ENCODE measurements at places on chromosomes 12 and 14.
A peak's percentile ranks its signal among the peaks of the same experiment; 100 is the strongest.

DNA sequence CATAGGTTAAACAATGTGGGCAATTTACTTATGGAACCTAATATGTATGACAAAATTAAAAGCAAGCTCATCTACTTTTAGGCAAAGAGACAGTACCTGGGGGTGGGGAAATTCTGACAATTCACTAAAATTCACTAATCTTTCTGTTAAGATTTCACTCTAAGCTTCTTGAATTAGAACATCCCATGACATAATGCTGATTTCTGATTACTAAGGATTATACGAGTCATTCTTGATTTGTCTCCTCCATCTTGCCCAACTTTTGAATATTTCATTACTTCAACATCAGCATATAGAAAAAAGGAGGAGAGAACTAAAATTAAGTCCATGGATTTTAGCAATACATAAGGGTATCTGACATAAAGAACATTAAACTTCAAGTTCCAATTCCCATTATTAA, 2.4 kb downstream of the CEP83 start:
- DNase-seq, result peak; percentile 6

DNA sequence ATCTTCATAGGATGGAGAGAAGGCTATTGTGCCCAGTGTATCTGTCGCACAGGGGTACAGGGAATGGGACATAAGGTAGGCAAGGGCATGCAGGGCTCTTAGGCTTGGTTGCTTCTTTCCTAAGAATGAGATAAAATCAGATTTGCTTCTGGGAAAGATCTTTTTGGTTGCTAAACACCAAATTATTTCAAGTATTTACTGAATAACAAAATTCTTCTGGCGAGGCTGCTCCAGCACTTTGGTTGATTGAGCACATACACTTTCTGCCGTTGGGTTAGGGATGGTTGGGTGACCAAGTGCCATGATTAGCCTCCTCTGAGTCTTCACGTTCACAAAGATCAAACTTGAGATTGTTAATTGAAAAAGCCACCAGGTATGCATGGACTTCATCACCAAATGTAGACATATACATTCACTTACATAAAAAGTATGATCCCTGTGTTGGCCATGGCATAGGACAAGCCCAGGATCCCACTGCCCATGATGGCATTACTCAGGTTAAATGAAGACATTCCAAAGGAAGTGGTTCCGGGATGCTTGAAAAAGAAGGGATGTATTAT, 38.2 kb downstream of the SLC38A4 start:
- peak; percentile 57 for DNase-seq

DNA sequence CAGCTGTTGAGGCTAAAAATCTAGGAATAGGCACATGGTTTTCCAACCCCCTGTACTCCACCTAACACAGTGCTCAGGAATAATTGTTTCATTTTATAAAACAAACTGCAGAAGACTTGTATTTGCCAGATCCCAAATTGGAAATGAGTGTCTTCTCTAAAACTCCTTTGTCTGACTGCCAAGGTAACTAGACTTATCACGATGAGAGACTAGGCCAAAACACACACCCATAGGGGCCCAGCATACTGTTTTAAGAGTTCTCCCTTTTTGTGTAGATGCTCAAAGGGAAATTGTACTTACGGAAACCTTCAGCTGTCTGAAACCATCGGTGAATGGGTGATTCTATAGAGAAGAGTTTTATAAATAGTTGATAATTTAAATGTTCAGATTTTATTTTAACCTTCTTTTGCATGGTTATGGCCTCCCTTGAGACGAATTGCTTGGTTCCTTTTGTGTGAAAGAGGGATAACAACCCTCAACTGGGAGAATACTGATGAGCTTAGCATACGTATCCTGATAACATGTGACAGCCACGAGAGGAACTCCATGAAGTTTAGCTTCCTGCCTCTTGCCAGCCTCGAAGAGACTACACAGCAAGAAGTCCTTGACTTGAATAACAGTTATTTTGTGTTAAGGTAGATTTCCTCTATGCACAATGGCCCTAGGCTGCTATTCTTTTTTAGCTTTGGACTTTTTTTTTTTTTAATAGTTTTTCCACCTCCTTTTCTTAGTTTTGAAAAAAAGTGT, 103.3 kb downstream of the PELI2 start:
- DNase-seq, result no peak

GRCh38 chr12:93524386-93525133, 47.9 kb upstream of the SOCS2 start:
- DNase-seq, result no peak

- no peak for DNase-seq
These were observed 473.9 kb downstream of the BCL11B start for GRCh38 chr14:98798099-98798498.

- DNase-seq, result no peak
These were observed 3.7 kb downstream of the MYH6 start for GRCh38 chr14:23404331-23404900.

DNA sequence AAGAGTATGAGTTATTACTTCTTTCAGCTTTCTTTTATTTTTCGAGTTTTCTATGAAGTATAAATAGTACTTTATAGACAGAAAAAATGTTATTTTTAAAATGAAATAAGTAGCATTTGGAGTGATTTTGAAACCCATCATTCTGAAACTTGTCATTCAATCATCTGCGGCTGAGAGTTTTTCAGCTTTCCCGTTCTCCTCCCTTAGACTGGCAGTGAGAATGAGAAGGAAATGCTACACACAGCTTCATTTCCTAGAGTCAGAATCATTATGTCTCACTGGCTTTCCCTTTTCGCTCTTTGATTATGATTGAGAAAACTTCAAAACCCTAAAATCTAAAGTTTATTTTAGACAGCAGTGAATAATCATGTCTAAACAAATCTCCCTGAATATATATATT, 33.7 kb upstream of the GNPNAT1 start:
- DNase-seq, result no peak

GRCh38 chr14:64786296-64787149, 82.3 kb downstream of the PLEKHG3 start:
- DNase-seq, result no peak

- DNase-seq, result peak; percentile 90
These were observed at the start of gene MAPK1IP1L for GRCh38 chr14:55051423-55052268. TSS of gene MAPK1IP1L (plus strand) at chr14:55051647. CDS start at chr14:55061684, 10,037 bp downstream.

GRCh38 chr14:77183896-77184295, 2.3 kb downstream of the TMEM63C start:
- no peak for DNase-seq

DNA sequence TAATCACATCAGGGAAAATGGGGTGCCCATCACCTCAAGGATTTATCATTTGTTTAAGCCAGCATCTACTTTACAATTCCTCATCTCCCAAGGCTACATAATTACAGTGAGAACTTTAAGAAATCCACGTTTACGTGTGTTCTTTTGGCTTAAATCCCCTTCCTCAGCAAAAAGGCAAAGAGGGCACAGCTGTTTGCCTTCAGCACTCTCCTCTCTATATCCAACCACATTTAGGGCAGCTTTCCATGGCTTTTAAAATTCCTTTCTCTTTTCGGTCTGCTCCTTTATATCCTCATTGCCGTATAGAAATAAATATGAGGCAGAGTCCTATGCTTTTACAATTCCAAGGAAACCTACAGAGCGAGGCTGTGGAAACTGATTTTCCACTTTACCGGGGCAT, 175.9 kb downstream of the EMP1 start:
- no peak for DNase-seq

DNA sequence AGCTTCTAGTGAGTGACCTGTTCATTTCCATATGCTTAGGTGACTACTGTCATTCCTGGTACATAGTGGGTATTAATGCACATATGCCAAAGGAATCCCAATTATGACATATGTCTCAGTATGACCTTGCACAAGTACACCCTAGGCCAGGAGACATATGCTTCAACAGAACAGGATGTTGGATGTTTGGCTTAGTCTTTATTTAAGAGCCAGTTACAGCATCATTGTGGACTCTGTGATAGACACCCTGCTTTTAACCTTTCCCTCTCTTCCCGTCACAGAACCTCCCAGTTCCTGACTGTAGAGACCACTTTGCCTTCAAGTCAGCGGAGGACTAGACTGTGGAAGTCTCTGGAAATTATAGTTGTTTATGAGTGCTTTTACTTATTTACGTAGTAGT, 72.9 kb downstream of the DAAM1 start:
- DNase-seq, result no peak

GRCh38 chr14:102833341-102833740, 56.1 kb downstream of the TRAF3 start:
- DNase-seq, result no peak

GRCh38 chr12:62575036-62575435, 108.4 kb downstream of the MON2 start:
- DNase-seq, result no peak

DNA sequence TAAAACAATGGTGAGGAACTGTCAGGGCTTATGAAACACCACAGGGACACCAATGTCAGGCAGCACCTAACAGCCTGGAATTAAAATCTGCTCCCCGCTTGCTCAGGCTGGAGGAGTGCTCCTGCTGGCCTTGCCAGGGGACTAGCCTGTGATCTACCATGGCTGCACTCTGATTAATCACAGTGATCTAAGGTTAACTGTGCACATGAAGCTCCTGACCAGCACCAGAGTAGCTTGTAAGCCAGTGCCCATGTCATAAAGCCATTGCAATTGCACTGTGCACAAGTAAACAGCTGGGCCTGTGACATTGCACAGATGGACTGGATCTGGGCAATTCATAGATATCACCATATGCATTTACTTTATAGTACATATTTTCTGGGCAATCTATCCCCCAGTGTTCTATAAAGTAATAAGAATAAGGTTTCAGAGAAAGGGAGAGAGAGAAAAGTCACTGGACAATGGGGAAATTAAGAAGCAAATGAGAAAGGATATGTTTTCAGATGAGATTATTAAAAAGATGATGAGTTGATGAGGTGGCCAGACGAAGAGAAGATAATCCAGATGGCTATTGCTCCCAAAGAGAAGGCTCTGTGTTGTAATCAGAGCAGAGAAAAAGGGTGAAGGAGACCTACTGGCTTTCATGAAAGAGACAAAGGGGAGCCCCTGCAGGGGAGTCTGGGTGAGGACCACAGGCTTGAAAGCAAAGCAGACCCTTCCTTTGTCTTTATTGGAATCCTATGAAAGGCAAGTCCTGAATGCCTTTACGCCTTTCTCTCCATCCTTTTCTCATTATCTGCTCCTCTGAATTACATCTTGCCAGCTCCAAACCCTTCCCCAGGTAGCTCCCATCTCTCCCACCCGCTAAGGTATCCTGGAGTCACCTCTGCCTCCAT, 145.8 kb downstream of the SLC38A6 start:
- DNase-seq, result no peak

GRCh38 chr12:50051101-50051806, 6.1 kb upstream of the ASIC1 start:
- DNase-seq, result no peak

- DNase-seq, result peak; percentile 83
These were observed 790 bp upstream of the GPR19 start for GRCh38 chr12:12696562-12697383.

DNA sequence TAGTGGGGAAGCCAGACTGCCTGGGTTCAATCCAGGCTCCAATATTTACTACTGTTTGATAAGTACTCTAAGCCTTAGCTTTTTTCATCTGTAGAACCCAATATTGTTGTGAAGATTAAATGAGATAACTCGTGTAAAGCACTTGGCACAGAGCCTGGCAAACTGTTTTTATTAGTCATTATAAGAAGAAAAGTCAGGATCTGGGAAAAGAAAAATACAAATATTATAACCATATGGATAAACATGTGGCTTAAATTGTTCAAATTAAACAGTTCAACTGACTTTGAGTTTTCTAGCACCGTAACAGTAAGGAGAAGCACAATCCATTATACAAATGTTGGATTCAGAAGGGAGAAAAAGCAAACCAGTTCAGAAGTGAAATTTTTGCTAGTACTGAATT, 22.0 kb upstream of the CDK17 start:
- DNase-seq, result peak; percentile 78

DNA sequence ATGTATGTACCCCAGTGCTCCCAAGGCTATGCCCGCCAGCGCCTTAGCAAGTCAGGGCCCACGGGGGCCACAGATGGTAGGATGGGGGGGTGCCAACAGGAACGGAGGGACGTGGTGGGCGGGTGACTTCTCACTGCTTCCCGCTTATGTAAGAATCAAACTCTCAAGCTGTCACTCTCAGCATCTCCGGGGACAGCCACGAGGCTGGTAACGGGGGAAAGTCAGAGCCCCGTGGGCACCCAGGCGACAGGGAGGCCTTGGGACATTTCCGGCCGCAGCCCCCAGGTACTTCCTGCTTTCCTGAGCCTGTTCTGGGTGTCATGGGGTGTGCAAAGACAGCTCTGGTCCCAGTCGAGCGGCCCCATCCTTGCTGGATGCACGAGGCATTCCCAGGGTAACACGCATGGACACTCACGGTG, 59.3 kb downstream of the TESC start:
- no peak for DNase-seq

GRCh38 chr12:123982269-123982668, 9.3 kb downstream of the ZNF664 start:
- no peak for DNase-seq

- DNase-seq, result no peak
These were observed 489 bp upstream of the EML5 start for GRCh38 chr14:88793259-88793625.

DNA sequence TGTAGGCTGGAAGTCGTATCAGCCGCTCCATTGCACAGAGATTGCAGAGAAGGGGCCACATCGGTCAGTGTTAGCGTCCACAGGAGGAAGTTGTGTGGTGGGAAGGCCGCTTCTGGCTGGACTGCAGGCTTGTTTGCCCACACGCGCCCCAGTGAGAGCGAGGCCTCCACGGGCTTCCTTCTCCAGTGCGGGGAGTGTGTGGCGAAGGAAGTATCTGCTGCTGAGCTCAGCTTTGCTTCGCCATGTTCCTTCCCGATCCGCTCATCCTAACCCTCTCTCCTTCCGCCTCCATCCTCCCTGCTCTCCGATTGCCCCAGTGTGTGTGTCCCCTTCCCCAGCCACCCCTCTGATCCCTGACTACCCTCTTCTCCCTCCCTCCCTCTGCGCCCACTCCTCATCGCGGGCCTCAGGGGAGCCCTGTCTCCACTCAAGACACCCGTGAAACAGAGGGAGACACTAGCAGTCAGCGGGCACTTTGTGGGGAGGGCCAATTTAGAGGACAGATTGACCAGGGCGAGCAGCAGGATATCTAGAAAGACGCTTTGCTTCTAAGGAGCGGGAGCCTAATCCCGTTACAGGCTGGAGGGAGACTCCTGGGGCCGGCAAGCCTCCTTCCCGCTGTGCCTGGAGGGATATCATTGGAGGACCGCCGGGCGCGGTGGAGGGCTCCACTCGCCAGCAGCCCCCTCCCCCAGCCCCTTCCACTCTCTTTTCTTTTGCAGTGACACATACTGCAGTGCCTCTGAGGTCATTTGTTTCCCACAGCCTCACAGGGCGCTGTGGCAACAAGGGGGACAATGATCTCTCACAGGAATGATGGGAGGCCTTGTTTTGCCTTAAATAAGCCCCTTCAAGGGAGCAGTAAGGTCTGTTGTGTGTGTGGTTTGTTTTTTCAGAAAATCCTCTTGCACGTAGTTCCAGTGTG, 428.8 kb downstream of the ZFP36L1 start:
- peak; percentile 65 for DNase-seq

- DNase-seq, result no peak
These were observed 300.3 kb downstream of the ZFP36L1 start for GRCh38 chr14:68492381-68493151.

Measured in iris pigment epithelial cell (primary cell).